Osteocyte (in vitro differentiated cells): ENCODE measurements at places on chromosomes 6 and 20. TPM values are rescaled to one million over a fixed set of nuclear protein-coding genes. Genes with fewer than 3 reads are reported as not detected.

GRCh38 chr6:34527751-34528670 lies 28.1 kb downstream of the SPDEF start:
- no peak for DNase-seq

MTFR2 gene
- total RNA-seq = 0.76 and 0.91 TPM in 2 replicates

DNA sequence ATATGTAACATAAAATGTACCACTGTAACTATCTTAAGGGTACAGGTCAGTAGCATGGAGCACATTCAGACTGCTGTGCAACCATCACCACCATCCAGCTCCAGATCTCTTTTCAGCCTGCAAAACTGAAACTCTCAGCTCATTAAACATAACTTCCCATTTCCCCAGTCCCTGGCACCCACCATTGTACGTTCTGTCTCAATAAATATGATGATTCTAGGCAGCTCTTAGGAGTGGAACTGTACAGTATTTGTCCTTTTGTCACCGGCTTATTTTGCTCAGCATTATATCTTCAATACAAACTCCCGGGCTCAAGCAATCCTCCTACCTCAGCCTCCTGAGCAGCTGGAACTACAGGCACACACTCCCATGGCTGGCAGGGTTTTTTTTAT lies 1.5 kb downstream of the ZC3H12D start:
- no peak for DNase-seq

CDSN gene
- total RNA-seq = not detected in 2 replicates

DNA sequence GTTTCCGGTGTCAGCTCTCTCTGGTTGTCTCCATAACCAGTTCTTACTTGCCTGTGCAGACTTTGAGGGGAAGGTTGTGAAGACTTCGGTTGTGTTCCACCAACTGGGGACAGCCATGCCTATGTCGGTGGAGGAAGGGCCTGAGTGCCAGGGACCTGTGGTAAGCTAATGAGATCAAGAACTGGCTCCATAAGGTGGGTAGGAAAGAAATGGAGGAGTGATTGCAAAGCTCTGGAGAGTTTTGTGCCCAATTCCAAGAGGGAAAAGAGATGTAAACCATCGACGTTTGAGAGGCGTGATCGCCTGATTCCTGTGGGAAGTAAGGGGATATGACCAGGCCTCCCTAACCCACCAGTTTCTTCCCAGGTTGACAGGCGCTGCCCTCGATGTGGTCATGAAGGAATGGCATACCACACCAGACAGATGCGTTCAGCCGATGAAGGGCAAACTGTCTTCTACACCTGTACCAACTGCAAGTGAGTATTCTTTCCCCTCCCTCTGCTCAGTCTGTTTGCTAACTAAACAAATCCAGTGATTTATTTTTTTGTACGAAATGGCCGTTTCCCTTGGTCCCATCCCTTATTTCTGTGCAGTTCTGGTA lies 893 bp downstream of the POLR1H start:
- no peak for DNase-seq

DNA sequence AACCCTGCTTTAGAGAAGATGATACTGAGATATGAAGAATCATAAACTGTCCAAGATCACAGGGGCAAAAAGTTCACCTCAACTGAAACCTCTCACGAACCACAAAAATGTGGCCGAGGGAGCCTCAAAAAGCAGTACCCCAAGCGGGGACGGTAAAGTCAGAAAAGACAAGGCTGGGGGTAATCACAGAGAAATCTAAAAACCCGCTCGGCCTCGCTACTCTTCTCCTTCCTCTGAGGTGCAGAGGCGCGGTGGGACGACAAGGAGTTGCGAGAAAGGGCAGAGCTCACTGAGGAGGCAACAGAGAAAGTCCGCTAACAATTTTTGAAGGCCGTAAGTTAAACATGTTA lies 356 bp upstream of the IRAK1BP1 start:
- no peak for DNase-seq
